ENCODE measurements at places on chromosomes 16 and 17.

GRCh38 chr17:81119223-81120148 is 45.8 kb upstream of the PVALEF start:
- peak; percentile 89 for DNase-seq

DNA sequence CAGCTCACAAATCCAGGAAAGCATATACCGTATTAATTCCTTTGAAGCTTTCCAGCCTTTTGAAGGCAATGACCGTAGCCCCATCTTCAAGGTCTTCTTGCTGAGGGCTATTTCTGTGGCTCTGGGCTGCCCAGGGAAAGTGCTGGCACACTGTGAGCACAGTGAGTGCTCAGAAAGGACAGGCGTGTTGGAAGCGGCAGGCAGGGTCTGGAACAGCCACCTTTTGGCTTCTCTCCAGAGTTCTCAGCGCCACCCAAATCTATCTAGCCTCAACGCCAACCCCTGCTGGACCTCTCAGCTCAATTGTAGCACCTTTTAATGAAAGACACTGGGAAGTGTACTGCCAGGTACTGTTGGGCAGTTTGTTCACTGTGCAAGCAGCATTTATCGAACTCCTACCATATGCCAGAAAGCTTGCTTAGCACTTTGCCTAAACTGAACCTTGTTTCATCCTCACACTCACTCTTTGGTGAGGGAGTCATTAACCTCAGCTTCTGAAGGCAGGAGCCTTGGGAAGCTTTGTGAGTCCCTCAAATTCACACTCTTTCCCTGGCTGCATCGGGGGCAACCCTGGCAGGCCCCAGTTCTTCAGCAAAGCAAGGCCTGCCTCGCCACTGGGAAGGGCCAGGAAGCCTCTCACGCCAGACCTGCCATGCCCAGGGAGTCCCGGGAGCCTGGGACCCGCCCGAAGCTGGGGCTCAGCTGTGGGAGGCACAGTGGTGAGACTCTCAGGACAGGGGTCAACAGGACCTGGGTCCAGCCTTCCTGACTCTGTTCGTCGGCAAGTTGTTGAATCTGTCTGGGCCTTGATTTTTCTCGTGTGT is 13.5 kb upstream of the CIBAR2 start:
- no peak for DNase-seq

DNA sequence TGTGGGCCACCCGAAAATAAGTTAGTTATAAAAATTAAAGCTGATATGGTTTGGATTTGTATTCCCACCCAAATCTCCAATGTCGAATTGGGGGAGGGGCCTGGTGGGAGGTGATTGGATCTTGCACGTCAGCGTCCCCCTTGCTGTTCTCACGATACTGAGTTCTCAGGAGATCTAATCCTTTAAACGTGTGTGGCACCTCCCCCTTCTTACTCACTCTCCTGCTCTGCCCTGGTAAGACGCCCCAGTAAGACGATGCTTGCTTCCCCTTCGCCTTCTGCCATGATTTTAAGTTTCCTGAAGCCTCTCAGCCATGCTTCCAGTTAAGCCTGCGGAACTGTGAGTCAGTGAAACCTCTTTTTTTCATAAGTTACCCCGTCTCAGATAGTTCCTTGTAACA is 35.4 kb downstream of the SYCE1L start:
- no peak for DNase-seq

GRCh38 chr17:73478334-73478733 is 165.9 kb downstream of the SDK2 start:
- DNase-seq = no peak

GRCh38 chr17:64015447-64015846 is 5.0 kb downstream of the ICAM2 start:
- no peak for DNase-seq

DNA sequence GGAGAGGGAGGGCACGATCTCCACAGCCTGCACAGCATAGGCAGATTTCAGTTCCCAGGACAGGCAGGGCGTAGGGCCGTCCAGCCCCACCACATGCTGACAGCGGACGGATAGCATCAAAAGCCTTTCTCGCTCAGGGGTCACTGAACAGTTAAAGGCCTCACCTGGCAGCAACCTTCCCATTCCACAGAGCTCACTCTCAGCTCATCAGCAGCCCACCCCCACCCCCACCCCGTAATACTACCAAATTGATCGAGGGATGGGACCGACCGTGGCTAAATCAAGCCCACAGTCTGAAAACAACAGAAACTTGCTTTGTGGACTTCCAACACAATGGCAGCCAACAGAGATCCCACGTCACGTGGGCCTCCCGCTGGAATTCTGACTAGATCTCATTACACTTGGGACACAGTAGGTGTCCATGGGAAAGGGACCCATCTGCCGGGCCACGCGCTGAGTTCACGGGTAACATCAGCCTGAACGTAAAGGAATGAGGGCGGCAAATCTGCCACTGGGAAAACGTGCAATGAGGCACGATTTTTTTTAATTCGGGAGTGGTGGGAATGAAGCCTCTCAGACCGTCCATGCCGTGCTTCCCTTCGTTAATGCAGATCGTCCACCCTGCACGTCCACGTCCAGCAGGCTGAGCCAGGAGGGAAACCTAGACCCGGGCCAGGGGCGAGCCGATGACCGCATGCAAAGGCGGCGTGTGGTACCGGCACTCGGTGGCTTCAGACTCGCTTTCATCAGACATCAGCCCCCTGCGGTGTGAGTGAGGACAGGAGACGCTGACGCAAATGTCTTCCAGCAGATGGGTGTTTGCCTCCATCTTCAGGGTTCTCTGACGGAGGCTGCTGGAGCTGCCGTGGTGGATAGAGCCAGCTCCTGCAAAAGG is 92.1 kb downstream of the TBC1D16 start:
- DNase-seq = peak; percentile 21

- DNase-seq = peak; percentile 60
Observed at GRCh38 chr16:57485916-57486857, at the start of gene DOK4. TSS of gene DOK4 (minus strand) at chr16:57486493. CDS start at chr16:57479507, 6,986 bp downstream.

DNA sequence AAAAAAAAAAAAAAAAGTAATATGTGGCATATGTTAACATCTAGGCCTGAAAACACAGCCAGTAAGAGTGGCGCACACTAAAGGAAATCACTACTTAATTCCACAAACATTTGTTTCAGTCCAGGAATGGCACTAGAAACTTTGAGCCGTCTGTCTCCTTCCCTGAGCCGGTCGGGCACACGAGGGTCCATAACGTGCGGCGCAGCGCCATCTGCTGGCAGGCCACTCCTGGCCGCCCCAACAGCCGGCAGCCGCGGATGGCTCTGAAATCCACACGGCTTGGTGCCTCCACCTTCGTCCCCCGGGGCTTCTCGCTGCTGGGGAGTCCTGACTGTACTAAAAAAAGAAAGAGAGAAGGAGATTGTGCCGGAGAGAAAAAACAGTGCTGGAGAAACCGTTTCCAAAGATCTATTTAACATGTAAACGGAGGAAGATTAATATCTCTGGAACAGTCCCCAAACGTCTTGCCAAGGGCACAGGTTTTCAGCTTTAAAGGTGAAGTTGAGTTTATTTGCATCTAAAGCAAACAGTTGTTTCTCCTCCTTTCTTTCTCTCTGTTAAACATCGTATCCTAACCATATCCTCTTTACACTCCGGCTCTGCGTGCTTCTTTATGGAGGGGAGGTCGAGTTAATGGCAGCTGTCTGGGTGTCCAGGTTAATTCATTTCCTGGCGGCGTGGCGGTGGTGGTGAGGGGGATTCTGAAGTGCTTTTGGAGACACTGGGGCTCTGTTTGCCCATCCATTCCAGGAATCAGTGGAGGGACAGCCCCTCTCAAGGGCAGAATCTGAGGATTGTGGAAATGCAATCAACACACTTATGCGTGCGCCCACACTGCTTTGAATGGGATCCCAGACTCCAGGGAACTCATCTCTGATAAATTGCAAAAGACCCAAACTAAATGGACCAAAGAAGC is 611.3 kb upstream of the SALL1 start:
- peak; percentile 70 for DNase-seq

DNA sequence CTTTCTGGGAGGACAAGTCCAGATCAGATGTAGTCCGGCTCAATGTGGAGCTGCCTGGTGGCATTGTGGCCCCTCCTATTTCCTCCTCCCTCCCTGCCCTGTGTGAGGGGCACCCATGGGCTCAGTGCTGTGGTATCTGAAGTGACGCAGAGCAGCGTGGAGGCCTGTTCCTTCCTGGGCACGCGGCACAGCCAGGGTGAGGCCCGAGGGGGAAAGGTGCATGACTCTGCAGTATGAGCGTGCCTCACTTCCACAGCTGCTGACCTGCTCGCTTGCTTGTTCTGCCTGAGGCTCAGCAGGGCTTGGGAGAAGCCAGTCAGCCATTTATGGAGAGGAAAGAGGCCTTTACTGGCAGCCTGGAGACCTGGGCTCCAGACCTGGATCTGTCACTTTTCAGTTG is 11.7 kb downstream of the TMEM238L start:
- DNase-seq = no peak

DNA sequence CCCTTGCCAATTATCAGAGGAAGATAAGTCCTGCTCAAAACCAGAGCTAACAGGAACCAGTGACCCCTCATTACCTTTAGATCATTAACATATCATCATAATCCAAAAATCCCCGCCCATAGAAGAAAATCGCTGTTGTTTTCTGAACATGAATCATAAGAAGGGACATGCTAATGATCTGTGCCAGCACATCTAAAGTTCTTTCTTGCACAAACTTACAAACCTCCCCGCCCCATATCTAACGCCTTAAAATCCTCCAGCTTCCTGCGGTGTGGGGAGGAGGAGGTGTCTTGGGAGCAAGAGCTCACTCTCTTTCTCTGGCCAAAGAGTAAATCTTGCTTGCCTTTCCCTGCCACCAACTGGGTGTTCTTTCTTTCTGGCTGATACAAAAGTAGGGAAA is 78.3 kb downstream of the IRX3 start:
- no peak for DNase-seq
